HT-29 (cell line): ENCODE measurements at places on chromosomes 5 and 9.

DNA sequence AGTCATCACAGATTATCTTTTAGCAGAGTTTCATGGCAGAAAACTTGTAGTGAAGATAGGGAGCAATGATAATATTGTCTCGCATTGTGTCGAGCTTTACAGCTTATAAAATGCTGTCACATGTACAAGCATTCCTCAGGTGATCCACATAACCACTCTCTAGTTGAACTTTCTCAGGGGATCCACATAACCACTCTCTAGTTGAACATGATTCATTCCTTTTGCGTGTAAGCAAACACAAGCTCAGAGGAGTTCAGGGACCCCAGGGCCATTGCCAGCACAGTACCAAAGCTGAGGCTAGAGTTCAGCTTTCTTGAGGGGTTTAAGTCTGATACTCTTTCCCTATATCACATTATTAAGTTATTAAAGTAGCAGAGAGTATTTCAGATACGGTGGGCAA, 86.7 kb downstream of the CDH6 start:
- DNase-seq = no peak

GRCh38 chr5:149916334-149917072, 28.1 kb downstream of the PDE6A start:
- no peak for DNase-seq

- peak; percentile 40 for DNase-seq
These were observed 251.7 kb downstream of the DENND1A start for GRCh38 chr9:123678038-123678877.

DNA sequence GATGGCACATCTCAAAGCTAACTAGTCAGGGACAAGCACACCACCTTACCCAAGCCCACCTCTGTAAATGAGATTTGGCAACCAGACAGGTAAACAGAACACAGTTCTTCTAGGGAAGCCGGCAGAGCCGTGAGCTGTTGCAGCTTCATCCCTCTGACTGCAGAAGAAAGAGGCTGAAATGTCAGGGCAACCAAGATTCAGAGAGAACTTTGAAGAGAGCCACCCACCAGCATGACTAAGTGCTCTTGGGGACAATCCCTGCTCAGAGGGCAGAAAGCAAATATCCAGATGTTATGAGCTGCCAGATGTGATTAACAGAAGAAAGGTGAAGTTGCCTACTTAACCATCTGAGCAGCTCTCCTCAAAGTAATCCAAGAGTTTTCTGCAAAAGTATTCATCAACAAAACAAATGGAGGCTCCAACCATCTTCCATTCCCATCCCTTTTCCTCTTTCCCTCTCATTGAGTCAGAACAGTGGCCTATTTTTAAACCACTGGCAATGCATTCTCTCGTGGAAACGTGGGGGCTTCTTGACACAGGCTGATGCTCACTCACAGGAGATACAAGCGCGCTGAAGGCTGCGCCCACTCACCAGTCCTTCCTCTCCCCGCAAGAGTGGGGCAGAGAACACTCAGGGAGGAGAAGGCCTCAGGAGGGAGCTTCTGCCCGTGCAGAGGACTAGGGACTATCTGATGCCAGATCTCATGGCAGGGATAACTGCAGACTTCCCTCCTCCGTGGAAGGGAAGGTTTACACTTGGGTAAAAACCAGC, 57.1 kb downstream of the SLIT3 start:
- DNase-seq = no peak

DNA sequence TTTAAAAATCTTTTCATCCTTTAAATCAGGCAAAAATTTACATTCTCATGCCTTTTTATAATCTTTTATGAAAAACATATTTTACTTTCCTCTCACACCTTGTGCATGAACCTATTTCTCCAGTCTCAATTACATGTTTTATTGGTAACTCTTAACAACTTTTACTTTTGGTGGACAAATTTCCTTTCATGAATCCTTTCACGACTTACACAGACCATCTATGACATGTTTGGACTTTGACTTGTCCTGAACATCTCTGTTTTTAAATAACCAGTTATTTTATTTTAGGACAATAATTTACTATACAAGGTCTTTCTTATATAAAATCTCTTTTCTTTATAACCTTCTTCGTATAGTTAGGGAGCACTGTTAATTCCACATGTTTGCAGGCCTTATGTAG, 26.5 kb upstream of the MTMR12 start:
- DNase-seq = no peak

GRCh38 chr5:110909415-110909814, 162.1 kb upstream of the TSLP start:
- no peak for DNase-seq

DNA sequence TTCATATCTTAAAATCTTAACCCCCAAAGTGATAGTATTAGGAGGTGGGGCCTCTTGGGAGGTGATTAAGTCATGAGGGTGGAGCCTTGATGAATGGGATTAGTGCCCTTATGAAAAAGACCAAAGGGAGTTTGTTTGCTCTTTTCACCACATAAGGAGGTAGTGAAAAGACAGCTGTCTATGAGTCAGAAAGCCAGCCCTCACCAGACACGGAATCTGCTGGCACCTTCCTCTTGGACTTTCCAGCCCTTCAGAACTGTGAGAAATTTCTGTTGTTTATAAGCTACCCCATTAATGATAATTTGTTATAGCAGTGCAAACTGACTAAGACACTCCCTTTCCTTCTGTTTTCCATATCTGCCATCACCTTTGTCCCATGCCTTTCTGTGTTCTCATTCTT, 20.8 kb downstream of the IFNB1 start:
- DNase-seq = peak; percentile 52

GRCh38 chr9:89853161-89853560, 248.3 kb downstream of the GADD45G start:
- no peak for DNase-seq

DNA sequence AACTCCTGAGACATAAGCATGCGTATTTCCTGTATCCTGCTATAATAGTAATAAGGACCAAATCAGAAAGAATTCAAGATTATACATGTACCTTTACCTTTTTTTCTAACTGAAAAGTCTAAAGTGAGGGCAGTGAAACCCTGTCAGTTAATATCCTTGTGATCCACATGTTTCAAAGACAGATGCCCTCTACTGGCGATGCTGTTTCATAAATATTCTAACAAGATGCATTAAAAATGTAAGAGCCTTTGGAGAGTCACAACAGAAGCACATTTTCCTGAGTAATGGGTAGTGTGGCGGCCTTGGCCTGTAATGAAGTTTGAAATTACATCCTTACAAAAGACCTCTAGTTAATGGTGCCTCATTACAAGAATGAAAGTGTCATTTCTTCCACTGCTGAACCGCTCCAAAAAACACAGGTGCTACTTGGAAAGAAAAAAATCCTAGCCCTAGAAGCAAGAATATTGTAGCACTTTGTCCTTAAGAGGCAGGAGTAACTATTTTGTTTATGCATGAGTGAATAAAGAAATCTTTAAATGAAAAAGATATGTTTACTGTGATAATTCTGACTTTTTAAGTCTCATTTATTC, 232.6 kb downstream of the EPB41L4A start:
- peak; percentile 59 for DNase-seq

- DNase-seq = no peak
These were observed 18.5 kb upstream of the SNX2 start for GRCh38 chr5:122756264-122756911.

- DNase-seq = no peak
These were observed 173.2 kb downstream of the RGS3 start for GRCh38 chr9:113636693-113637092.

- DNase-seq = no peak
These were observed 20.8 kb upstream of the CTNNAL1 start for GRCh38 chr9:109033941-109034700.

- DNase-seq = no peak
These were observed 23.0 kb downstream of the RNF145 start for GRCh38 chr5:159186319-159186718.

DNA sequence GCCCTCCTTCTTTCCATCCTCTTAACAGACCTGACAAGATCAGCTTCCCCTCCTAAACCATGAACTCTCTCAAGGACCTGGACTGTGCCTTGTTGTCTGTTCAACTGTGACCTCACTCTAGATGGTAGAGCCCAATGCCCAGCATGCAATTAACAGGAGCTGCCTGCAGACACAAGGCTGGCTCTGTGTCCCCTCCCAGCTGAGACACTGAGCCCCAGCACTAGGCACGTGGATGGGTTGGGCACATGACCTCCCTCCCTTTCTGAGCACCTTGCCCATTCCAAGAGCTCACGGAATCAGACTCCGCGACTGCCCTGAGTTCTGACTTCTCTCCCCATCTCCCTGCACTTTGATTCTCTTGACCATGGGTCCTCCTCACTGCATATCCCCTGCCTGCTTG, 93.5 kb upstream of the LRRTM2 start:
- no peak for DNase-seq

GRCh38 chr5:5584236-5584745, 161.8 kb downstream of the ICE1 start:
- DNase-seq = no peak

GRCh38 chr5:14834062-14834461, 37.5 kb downstream of the ANKH start:
- DNase-seq = no peak

- DNase-seq = no peak
These were observed 44.5 kb upstream of the CTSL start for GRCh38 chr9:87681271-87682061.

DNA sequence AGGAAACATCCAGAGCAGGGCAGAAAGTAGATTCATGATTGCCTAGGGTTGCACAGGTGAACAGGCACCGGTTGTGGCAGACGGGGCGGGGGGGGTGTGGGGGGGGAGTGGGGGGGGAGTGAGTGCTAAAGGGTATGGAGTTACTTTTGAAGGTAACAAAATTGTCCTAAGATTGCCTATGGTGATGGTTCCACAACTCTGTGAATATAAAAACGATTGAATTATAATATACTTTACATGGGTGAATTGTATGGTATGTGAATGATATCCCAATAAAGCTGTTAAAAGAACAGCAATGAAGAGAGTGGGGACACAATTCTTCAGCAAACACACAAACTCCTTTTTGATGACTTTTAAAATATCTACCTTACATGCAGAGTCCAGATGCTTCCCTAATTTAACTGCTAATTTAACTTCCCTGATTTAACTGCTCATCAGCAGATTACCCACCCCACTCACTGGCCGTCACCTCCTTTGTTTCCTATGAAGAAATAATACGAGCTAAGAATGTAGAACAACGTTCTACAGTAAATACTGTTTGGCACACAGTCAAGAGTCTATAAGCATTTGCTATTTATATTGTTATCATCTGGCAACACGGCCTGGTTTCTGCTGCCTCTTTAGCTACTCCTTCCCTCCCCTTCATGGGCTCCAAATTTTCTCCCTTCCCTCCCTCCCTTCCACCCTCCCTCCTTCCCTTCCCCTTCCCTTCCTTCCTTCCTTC, 83.5 kb downstream of the PTCH1 start:
- DNase-seq = peak; percentile 32

DNA sequence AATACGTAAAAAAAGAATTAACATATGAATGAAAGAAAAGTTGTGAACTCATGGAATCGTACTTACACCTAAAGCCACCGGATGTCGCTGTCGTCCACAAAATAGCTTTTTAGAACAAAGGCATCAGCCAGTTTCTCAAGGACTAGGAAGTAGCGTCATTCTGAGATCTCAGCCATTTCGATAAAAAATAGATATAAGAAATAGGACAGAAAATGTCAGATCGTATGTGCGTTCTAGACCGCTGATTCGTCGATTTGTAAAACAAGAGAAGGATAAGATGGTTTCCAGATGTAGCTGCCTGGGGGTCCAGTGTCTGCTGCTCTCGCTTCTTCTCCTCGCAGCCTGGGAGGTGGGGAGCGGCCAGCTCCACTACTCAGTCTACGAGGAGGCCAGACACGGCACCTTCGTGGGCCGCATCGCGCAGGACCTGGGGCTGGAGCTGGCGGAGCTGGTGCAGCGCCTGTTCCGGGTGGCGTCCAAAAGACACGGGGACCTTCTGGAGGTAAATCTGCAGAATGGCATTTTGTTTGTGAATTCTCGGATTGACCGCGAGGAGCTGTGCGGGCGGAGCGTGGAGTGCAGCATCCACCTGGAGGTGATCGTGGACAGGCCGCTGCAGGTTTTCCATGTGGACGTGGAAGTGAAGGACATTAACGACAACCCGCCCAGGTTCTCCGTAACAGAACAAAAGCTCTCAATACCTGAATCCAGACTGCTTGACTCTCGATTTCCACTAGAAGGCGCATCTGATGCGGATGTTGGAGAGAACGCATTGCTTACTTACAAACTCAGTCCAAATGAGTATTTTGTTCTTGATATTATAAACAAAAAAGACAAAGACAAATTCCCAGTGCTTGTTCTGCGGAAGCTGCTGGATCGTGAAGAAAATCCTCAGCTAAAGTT, at the start of gene PCDHA10:
TSS of gene PCDHA10 (plus strand) at position 126 of the 903 bp plus-strand sequence. CDS start at position 278, 152 bp downstream.
- DNase-seq = peak; percentile 43

GRCh38 chr5:161713042-161713441, 27.5 kb downstream of the GABRA6 start:
- DNase-seq = no peak

GRCh38 chr9:123998970-123999621, 12.5 kb upstream of the LHX2 start:
- DNase-seq = no peak

GRCh38 chr9:22976454-22976853, 529.8 kb downstream of the DMRTA1 start:
- DNase-seq = no peak

- DNase-seq = no peak
These were observed 1881.5 kb downstream of the EFNA5 start for GRCh38 chr5:105789246-105789645.

DNA sequence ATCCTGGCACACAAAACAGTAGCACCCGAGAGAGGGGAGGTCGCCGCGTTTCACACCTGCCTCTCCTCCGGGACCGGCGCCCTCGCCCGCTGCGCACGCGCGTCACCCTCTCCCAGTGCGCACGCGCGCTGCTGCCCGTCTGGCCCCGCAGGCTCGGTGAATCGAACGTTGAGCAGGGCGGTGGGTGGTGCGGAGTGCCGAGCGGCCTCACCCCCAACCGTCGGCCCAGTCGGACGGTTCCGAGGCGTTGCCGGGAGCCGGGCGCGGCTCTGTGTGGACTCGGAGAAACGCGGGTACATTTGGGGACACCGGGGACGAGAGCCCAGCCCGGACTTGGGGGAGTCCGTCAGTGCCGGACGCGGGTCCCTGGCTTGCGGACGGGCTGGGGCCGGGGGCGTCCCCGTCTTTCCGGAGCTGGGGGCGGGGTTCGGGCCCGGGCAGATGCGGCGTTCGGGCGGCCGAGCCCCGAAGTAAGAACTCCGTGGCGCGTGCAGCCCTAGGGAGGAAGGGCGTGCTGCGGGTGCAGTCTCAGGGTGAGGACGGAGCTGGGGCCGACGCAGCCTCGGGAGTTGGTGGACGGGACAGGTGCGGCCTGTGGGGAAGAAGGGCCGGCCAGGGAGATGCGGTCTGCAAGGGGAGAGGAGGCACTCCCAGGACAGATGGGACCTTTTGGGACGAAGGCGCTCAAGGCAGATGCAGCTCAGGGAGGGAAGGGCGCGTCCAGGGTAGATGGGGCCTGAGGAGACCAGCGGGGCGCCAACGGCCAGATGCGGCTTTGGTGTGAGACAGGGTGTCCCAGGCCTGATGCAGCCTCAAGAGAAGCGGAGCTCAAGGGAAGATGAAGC, at the start of gene POMT1:
TSS of gene POMT1 (plus strand) at position 138 of the 845 bp plus-strand sequence. CDS start 1,301 bp downstream, outside the sequence.
- peak; percentile 81 for DNase-seq

DNA sequence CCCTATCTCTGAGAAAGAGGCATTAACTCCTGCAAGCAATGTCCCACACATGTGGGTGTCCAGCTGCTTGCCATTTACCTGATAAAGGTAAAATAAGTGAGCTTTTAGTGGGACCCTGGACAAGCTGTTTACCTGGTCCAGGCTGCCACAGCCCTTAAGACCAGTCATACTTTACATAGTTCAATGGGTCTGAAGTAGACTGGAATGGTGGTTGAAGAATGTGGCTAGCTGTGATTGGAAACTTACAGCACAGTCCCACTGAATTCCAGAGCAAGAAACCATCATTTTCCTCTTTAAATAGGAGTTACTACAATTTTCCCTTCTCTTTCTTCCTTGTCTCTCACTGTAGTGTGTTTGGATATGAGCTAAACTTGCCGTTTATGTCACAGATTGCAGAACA, 60.6 kb downstream of the GGTA1 start:
- no peak for DNase-seq
